Left lung (tissue), 14 donors: ENCODE measurements at places on chromosomes 4 and X.

DNA sequence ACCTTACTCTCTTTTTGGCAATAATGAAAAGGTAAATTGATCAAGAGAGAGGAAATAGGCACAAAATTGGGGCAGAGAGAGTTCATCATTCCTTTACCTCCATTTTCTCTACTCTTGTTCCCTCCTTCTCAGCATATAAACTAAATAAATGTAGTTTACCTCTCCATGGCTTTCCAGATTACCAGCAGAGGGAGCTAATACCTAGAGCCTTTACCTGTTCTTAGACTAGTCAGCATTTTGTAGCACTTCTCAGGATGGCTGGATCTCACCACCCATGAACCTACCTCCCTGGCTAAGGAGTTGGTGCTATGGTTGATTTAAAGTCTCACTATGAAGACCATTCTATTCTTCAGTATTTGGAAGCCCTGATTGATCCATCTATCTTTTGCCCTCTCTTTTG lies 15.7 kb downstream of the OFD1 start:
- DNase-seq = no peak

DNA sequence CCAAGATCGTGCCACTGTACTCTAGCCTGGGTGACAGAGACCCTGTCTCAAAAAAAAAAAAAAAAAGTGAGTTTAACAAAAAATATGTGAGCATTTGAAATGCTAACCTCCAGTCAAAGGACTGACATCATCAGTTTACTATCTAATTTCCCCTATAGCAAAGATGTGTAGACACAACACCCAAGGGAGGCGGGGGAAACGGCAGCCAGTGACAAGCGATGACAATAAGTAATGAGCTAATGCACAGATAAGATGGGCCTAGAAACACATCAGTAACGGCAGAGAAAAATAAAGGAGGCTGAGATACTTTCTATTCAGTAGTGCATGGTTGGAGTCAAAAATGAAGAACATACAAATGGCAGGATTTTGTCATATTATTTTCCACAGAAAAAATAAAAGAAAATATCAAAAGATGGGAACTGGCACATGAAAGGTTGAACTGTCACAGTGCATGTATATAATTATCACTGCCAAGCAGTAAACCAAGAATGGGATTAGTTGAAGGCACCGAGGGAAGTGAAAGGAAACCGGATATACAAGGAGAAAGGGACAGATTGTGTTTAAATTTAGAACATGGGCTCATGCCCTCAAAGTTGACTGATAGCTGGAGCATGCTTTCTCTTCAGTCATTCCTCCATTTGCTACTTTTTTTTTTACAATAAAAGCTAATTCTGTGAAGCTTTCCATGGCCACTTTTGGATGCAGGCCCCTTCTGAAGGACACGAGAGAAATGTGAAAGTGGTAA lies 41.8 kb downstream of the IGFBP7 start:
- DNase-seq = no peak

- DNase-seq = no peak
These were observed 91.7 kb upstream of the HPF1 start for GRCh38 chr4:169849456-169849855.

DNA sequence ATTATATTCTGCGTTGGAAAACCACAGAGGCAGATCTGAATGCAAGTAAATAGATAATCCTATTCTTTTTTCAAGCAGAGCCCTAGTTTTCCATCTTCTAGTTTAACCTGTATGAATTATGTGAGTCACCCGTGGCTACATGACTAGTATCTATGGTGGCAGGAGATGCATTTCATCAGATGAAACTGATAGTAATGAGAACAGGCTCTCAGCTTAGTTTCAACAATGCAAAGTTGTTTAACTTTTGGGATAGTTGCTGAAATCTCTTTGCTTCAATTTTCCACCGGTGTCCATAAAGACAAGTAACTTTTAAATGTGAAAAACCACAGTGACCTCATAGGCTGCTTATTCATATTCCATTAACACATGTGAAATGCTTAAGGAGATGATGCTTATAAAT lies 1317.4 kb upstream of the TENM3 start:
- no peak for DNase-seq
